ENCODE measurements at places on chromosomes 5 and 9.

DNA sequence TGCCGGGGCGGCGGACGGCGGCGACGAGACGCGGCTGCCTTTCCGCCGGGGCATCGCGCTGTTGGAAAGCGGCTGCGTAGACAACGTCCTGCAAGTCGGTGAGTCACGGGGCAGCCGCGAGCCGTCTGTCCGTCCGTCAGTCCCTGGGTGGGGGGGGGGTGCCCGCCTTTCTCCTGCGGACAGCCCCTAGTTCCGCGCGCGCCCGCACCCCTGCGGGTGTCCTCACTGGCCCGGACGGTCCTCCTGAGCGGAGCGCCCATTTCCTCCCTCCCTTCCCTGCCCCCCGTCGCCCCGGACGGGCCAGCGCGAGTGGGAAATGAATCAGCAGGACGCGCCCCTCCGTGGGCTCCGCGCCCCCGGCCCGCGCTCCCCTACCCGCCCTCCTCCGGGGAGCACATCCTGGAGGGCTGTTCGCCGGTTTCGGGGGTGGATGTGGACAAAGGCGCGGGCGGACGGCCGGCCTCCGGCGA, 828 bp downstream of the ZSWIM6 start:
- DNase-seq: no peak

DNA sequence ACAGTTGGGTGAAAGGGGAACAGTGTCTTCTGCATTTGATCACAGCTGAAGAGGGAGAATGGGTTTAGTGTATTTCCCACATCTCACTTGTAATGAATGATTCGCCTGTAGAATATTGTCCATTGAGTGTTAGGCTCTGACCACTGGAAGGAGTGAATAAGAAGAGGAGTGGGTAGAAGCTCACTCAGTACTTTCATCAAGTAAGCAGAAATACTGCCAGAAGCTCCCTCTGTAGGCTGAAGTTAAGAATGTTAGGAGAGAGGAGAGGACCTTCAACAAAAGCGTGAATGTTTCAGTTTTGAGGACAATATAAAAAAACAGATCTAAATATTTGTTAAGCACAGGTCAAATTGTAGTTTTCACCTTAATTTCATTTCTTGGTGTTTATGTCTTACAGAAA, 27.5 kb downstream of the FSD1L start:
- peak; percentile 23 for DNase-seq

DNA sequence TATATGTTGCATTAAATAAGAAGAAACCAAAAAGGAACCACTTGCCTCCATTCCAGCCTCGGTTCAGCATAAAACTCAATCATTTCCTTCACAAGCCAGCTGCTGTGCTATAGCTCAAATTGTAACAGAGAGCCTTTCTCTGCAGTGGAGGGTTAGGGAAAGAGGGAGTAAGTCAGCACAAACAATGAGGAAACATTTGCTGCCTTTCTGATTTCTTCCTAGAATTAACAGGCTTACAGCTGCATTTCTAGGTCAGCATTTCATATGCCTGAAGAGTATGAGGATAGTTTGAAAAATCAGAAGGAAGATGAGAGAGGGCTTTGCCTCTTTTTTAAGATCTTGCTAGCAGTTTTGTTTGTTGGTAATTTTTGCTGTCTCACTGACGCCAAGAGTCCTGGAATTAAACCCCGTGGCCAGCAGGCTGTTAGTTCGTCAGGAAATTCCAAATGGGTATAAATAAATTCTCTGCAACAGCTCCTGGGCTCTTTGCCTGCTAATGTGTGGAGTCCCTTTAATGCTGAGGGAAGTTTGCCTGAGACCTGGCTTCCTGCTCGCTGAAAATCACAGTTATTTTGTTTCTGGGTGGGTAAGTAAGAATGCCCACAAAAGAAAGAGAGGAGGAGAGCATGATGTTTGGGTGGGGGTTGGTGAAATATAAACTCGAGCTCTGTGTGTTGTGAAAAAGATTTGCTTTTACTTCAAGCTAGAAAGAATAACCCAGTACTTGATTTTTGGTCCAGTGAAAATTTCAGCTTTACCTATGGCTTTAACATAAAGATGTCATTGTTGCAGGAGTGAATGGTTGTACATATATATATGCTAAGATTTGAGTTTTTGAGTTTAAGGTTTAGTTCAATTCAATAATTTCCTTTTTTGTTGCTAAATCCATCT, 148.1 kb upstream of the DMRT1 start:
- peak; percentile 63 for DNase-seq

- no peak for DNase-seq
Measured at GRCh38 chr9:121888438-121888775, 204.7 kb downstream of the TTLL11 start.

- peak; percentile 40 for DNase-seq
Measured at GRCh38 chr5:37889612-37890317, 49.9 kb upstream of the GDNF start.

- peak; percentile 34 for DNase-seq
Measured at GRCh38 chr5:130400091-130400490, 495.8 kb downstream of the CHSY3 start.

DNA sequence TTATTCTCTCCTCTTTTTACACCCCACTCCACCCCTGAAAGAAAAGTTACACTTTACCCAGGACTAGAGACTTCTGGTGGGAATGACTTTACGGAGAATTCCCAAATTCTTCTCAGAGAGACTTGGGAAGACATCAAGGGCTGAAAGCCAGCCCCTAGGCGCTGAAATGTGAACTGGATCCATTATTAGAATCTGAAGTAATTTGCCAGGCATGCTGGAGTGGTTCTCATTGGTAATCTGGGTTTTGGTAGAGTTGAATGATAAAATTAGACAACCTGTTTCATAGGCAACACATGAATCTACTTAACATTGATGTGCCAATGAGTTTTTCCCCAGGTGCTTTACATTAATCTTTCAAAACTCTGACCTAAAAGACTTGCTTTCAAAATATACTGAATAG, 324.8 kb downstream of the ADAMTS6 start:
- no peak for DNase-seq

DNA sequence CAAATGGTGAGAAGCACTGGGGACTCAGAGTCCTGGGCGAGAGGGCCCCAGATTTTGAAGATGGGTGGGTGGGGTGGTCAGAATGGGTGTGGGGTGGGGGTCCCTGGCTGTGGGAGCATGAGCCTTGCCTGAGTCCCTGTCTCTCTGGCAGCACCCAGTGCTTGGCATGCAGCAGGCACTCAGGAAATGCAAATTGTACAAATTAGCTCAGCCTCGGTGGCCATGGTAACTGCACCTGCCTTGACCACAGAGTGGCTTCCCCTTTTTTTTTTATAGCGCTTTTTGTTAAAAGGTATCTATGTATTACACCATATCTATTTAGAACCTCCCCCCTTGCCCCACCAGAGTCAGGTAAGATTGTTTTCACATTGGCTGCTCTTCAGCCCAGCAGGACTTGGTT, 19.2 kb upstream of the PITX1 start:
- DNase-seq: no peak

DNA sequence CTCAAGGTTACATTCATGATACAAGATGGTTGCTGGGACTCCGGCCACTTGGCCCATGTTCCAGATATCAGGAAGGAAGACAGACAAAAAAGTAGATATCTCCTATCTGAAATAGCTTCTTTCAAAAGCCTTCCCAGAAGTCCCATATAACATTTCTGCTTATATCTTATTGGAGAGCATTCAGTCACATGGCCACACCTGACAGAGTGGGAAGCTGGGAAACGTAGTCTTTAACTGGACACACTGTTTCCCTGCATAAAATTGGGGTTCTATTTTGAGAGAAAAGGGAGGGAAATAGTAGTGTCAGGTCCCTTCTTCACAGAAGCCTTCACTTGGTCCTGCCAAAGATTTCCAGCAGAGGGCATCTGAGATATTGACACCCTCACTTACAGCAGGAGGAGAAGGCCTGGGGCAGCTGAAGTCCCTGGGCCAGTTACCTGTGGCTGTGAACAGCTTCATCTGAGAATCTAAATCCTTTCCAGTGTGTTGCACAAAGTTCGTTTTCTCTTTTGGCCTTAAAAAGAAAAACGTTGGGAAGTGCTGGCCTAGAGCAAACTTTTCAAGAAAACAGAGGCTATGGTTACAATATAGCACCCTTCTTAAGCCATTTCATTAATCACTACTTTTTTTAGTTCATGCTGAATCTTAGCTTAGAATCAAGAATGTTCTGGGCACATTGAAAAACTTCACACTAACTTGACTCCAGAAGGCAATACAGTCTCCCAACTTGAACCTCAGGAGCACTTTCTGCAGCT, 33.5 kb downstream of the SPEF2 start:
- no peak for DNase-seq

GRCh38 chr9:82397534-82397933, 409.0 kb downstream of the SPATA31D1 start:
- no peak for DNase-seq

DNA sequence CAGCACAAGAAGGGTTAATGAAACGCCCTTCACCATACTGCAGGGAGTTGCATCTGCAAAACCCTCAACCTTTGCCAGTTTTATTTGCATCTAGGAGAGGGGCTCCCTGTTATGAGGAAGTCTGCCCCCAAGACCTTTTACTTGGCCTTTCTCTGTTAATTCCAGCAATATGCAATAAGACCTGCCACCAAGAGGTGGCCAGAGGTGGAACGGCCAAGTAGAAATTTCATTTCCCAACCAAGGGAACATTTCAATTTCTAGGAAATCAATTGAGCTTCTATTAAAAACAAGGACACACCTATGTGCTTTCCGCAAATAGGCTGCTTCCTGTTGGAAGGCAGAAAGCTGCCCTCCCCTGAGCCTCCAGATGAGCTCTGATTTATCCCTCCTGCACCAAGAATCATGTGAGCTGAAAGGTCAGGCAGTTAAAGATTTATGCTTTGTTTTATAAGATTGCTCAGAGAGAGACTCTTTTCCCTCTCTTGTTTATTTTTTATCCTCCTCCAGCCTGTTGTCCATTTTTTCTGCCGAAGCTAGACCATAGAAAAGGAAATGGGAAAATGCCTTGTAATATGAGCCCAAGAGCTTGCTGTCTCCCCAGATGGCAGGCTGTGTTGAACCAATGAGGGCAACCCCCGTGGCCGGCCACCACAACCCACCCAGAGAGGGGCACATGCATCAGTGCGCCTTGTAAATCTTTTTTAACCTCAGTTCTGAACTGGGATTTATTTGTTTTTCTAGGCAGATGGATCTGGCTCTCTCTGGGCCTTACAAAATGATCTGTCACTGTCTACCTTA, 572.8 kb downstream of the TLE1 start:
- DNase-seq: no peak

DNA sequence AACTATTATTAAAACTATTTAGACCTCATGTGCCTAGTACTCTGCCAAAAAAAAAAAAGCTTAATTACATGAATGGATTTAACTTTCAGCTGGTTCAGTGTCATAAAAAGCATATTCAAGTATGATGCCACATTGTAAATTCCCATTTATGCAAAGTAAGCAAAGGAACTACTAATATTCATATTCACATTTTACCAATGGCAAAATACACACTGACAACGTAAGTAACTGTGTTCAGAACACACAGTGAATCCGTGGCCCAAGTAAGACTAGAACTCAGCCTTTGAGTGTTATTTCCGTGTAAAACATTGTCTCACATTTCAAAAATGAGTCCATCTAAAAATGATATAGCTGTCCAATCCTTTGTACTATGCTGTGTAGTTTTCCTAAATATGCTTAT, 56.8 kb downstream of the PPP2R2B start:
- no peak for DNase-seq

DNA sequence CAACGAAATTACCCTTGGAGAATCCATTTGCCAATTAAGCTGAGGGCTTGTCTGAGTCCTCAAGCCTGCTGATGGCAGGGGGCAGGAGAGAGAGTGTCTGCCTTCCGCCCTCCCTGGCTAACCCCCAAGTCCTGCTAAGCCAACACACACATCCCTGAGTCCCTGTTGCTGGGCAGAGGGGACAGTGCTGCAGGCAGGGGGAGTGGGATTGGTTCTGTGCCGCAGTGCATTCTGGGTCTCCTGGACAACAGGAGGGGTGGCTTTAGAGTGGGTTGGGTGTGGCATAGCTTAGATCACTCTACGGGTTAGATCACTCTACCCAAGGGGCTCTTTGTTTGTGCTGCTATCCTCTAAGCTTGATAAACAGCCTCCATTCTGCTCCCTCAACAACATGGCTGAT, 427.7 kb downstream of the CDK5RAP2 start:
- no peak for DNase-seq

DNA sequence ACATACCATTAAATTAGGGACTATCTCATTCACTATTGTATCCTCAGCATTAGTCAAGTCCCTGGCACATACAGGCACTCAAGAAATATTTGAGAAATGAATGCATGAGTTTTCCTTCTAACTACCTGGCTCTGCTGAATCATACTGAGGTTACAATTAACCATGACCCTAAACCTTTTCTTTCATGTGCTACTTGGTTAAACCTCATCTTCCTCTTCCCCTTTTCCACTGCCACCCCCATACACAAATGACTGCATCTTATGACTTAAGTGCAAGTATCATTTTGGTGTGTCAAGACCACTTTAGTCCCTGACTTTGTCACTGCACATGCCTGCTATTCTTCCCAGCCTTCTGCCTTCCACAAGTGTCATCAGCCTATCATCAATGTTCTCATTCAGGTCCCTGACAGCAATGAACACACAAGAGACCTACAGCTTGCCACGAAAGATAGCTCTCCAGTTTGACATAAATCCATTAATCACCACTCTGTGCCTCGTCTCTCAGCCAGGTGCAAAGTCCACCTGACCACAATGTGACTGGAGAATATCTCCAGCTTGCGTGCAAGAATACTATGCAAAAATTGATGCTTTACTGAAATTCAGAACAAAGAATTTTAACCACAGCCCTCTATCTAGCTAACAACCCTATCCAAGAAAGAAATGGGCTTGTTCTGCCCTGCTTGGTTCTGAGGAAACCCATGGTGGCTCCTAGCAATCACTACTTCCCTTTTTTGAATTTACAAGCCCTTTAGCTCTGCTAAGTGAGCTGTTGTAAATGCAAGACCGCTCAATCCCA, 74.5 kb downstream of the MAPKAP1 start:
- DNase-seq: no peak

- DNase-seq: no peak
Measured at GRCh38 chr5:7916171-7916804, 47.3 kb downstream of the MTRR start.

All from AG04449 (cell line).